ENCODE measurements at places on chromosomes 5 and 9.

DNA sequence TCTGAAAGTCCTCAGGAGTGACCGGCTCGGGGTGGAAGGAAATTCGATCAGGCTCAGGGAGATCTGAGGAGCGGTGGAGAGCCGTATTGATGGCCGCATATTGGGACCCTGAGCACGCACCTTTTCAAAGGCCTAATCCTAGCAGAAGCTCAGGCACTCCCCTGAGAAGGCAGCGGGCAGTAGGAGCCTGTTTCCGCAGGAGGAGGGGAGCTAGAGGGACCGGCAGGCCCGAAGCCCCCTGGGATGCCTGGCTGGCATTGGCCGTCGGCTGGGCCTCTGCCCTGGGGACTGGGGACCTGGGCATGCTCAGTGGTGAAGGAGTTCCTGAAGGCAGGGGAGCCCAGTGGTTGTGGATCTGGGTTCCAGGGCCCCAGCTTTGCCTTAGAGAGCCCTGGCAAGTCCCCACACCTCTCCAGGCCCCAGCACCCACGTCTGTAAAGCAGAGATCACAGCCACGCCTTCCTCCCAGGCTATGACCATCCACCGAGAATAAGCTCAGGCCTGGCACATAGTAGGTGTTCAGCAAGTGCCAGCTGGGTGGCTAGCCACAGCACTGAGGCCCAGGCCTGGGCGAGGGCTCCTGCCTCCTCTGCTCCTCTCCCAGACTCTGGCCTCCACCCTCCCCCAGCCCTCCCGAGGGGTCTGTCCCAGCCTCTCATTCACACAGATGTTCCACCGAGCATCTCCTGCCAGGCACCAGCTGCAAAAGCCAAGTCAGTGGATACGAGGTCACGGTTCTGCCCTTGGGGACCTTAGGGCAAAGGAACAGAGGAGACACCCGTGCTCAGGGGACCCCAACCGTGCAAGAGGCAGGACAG is 17.2 kb upstream of the QRFP start:
- DNase-seq = peak; percentile 27

- DNase-seq = no peak
Observed at GRCh38 chr5:65830856-65831255, 95.5 kb upstream of the ERBIN start.

DNA sequence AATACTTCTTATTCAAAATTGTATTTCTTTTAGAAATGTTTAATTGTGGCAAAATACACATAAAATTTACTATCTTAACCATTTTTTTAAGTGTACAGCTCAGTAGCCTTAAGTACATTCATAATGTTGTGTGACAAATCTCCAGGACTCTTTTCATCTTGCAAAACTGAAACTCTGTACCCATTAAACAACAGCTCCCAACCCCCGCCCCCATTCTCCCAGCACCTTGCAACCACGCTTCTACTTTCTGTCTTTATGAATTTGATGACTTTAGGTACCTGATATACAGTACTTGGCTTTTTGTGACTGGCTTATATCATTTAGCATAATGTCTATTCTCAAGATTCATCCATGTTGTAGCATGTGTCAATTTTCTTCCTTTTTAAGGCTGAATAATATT is 2.8 kb upstream of the IL5 start:
- DNase-seq = no peak

DNA sequence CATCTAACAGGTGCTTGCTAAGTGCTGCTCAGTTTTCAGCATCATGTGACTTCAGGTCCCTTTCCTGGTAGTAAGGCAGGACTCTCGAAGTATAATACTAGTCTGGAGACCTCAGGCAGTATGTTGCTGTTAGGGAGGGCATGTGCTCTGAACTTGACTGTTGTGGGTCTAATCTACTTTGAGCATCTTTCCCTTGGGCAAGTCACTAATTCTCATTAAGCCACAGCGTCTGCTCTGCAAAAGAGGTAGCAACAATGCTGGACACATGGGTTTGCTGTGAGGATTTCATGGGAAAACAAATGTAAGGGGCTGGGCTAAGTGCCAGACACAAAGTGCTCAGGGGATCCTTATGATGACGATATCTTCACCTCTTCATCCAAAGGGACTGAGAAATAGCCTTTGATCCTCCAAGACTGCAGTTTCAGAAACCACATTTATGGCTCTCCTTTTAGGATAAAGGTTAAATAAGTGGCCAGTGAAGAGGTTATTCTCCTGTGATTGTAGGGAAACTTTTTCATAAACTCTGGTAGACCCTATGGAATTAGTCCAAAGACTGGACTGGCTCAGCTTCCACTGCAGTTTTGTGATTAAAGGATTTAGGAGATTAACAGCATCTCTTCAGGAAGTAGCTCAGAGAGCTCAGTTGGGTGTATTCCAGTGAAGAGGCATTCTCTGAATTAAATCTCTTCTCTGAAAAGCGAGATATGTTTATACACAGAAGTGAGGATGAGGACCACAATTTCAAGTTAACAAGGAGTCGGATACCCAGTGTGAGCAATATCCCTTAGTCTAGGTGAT is 216.6 kb downstream of the SGCD start:
- no peak for DNase-seq

DNA sequence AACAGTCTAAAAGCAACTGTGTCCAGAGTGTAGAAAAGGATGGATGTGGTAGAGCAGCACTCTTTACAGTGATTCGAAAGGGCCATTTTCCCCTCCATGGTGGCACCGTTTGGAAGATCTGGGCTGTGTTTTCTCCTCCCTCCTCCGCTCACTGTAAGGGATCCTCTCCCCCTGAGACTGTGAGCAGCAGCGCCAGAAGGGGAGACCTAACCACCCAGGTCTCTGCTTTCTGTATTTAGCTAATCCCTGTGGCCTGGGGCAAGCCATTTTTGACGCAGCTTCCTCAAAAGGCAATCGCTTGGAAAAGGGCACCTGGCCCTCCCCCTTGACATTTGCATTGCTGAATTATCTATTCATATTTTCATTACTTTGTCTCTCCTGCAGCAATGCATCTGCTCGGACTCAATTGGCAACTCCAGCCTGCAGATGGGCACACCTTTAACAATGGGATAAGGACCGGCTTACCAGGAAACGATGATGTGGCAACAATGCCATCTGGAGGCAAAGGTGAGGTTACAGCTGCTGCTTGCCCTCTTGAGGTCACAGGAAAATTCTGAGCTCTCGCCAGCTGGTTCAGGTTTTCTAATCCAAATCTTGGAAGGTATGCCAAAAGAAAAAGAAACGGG is 244.3 kb upstream of the WWC1 start:
- peak; percentile 84 for DNase-seq

DNA sequence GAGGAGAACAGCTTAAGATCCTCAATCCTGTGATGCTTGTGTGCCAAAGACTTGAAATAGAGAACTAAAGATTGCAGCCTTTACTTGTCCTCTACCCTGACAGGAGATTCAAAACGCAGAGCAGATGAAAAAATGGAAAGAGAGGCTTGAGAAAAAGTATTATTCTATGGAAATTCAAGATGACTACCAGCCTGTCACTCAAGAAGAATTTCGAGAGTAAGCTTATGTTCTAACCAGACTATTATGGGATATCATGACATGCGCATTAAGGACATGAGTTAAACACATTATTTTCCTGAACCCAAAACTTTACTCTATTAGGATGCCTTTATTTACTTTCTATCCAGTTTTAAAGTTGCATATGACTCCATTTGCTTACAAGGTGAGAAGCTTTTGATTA is 46.4 kb downstream of the PKD2L2 start:
- DNase-seq = no peak

GRCh38 chr9:93154293-93154903 is 20.3 kb upstream of the NINJ1 start:
- no peak for DNase-seq

- no peak for DNase-seq
Observed at GRCh38 chr5:83426855-83427254, 44.7 kb upstream of the VCAN start.

Measured in NCI-H2171 treated with DMSO at 0.1 percent for 48 hours (cell line).